ENCODE measurements at places on chromosomes 3 and 15.

DNA sequence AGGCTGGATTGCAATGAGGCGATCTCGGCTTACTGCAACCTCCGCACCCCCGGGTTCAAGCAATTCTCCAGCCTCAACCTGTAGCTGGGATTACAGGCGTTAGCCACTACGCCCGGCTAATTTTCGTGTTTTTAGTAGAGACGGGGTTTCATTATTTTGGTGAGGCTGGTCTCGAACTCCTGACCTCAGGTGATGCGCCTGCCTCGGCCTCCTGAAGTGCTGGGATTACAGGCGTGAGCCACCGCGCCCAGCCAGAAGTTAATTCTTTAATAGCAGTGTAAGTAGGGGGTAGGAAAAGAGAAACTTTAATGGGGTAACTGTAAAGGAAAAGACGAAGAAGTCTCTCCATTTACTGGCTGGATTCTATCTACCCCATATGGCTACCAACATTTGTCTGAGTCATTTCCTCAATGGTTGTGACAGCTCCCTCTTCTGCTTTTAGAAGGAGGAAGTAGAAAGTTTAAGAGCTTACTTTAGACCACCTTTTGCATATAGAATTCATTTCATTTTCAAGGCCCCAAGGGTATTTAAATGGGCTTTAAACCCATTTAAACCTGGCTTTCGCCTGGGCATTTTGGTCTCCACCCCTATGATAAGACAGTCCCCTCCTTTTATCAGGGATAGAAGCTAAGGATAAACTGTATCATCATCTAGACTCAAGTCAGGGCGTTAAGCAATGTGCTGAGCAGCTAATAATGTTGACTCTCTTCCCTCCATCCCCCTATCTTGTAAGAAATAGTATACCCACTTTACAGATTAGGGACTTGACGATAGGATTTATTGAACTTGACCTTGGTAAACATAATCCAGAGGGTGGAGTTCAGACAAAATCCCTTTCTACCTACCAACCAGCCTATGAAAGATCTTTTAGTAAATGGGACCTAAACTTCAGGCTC lies 1.1 kb upstream of the CDV3 start:
- no peak for DNase-seq

- DNase-seq: no peak
Measured at GRCh38 chr15:32763295-32763694, 45.5 kb downstream of the GREM1 start.

DNA sequence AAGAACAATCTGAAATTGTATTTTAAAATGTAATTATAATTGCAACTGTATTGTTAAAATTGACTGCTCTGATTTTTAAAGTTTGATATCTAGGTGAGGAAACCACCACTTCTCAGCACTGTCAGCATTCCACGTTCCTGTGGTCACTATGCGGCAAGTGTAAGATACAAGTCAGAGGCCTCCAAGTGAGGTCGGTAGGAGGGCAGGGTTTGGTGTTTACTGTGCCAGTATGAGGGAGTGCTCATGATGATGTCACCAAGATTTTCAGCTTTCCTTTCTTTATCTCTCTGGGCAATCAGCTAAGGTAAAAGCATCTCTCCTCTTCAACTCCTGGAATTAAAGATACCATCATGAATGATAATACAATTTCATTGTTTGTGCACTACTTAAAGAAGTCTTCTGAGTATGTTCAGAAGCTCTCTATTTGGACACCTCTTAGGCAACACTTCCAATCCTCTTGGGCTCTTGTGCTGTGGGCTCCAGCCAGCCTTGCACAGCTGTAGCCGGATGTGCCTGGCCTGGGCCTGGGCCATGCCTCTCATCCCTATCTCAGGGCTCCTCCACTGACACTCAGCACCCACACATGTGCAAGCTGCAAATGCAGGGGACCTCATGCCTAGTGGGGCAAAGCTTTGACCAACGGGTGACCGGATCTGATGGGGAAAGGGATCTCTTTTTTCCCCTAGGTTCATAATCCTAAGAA lies 42.9 kb downstream of the CCR3 start:
- DNase-seq: peak; percentile 38

DNA sequence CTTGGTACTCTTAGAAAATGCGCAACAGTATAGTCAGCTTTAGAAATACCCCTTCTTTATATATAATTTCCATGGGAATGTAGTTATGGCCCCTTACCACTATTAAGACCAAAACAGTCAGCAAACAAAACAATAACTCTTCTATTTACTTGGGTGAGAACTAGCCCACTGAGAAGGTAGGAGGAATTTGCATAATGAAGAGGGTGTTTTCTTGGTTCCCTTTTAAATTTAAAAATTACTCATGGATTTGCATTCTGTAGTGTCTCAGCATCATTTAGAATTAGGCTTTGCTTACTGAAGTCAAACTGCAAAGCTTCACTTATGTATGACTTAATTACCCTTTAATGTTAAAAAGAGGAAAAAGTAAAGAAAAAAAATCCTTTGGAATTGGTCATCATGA lies 350.8 kb downstream of the PTPRG start:
- DNase-seq: no peak

GRCh38 chr3:111539351-111540331 lies 2.4 kb upstream of the CD96 start:
- DNase-seq: peak; percentile 34

DNA sequence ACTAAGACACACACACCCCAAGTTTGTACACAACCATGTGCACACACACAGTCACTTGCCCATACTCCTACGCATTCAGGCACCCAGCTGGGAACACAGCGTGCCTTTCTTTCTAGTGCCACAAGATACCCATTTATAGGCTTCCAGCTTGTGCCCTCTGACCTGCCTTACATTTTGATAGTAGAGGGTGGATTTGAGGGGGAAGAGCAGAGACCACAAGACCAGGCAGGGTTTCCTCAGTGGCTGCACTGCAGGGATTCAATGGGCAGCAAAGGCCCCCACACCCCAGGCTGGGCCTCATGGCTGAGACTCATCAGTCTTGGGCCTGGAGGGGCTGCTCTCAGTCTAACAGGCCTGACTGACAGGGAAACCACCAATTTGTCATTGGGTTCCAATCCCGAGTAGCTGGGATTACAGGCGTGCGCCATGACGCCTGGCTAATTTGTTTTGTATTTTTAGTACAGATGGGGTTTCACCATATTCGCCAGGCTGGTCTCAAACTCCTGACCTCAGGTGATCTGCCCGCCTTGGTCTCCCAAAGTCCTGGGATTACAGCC lies 18.8 kb upstream of the ANKDD1A start:
- DNase-seq: no peak

DNA sequence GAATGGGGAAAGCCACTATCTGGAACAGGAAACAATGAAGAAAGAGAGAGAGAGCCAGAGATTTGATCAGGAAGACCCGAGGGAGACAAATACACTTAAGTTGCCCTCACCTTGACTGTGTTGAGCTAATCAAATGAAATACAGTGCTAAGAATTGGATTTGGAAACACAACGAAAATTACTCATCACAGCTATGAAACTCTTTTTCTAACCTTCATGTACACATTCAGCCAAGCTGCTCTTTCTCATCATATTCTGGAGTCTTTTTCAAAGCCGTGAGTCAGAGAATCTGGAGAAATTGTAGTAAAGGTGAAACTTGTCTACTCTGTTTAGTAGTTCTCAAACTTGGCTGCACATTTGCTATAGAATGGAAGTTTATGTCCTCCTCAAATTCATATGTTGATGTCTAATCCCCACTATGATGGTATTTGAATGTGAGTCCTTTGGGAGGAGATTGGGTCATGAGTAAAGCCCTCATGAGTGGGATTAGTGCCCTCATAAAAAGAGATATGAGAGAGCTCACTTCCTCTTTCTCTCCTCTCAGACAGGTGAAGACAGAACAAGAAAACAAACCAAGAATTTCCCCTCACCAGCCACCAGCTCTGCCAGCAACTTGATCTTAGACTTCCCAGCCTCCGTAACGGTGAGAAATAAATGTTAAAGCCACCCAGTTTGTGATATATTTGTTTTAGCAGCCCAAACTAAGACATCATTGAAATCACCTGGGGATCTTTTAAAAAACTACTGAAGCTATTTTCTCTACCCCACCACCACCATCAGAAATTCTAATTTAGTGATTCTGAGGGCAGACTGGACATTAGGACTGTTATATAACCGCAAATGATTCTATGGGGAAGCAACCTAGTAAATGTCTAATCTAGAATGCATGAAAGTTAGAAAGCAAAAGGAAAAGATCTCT lies 143.6 kb upstream of the GRM7 start:
- no peak for DNase-seq

GRCh38 chr3:194872669-194872977 lies 186.9 kb downstream of the FAM43A start:
- no peak for DNase-seq

- no peak for DNase-seq
Measured at GRCh38 chr3:157128771-157129681, 30.9 kb downstream of the CCNL1 start.

- DNase-seq: no peak
Measured at GRCh38 chr3:19749448-19750017, 184.5 kb downstream of the EFHB start.

GRCh38 chr3:25520926-25521559 lies 93.0 kb downstream of the RARB start:
- DNase-seq: no peak

DNA sequence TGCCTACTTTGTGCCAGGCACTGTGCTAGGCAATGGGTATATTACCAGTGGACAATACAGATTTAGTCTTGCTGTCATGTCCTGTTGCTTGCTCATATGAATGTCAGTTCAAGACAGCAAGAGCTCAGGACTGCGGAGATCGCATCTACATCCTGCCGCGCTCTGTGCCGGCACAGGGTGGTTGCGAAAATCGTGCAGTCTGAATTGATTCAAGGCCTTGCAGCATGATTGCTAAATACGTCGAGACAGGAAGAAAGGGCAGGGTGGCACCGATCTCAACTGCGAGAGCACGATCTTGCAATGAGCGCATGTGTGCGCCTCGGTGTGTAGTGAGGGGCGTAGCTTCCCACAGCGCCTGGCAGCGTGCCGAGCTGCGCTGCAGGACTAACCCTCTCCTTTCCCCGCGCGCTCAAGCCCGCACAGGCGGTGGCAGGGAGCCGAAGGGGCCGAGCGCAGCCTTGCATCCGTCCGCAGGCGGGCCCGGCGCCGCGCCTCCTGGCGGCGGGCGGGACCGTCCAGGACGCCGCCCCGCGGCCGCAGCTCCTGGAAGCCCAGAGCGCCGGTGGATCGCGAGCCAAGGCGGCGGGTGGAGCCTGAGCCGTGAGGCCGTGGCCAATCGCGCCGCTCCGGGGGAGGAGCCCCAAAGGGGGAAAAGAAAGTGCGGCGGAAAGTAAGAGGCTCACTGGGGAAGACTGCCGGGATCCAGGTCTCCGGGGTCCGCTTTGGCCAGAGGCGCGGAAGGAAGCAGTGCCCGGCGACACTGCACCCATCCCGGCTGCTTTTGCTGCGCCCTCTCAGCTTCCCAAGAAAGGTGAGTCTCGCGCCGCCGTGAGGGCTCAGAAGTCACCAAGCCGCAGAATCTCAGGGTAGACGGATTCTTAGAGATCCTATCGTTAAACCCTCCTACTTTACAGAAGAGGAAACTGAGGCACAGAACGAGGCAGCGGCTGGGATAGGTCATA lies at the start of gene IL1RAP:
IL1RAP (plus strand) TSS at position 677 of the 962 bp plus-strand sequence. CDS start 50,205 bp downstream, outside the sequence.
- peak; percentile 75 for DNase-seq

DNA sequence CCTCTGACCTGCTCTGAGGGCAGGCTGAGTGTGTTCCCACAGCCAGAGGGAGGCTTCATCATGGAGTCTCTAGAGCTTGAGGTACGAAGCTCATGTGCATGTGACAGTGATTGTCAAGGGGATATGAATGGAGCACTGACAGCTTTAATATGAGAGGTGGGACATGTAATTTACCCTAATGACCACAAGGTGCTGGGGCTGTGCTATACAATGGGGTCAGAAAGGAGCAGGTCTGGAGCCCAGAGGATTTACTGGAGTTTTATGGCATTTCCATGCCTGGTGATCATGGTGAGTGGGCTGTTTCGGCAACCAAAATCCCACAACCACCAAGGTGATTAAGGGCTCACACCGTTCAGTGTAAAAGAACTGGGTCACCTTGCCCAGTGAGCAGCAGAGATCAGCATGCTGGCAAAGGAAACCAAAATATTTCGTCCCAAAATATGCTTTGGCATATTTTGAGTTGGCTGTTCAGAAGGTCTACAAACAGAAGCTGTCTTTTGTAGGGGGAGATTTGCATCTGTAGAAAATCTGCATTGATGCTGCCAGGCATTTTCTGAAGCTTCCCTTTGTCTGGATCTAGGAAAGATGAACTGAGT lies 40.1 kb upstream of the RASGRF1 start:
- DNase-seq: no peak

DNA sequence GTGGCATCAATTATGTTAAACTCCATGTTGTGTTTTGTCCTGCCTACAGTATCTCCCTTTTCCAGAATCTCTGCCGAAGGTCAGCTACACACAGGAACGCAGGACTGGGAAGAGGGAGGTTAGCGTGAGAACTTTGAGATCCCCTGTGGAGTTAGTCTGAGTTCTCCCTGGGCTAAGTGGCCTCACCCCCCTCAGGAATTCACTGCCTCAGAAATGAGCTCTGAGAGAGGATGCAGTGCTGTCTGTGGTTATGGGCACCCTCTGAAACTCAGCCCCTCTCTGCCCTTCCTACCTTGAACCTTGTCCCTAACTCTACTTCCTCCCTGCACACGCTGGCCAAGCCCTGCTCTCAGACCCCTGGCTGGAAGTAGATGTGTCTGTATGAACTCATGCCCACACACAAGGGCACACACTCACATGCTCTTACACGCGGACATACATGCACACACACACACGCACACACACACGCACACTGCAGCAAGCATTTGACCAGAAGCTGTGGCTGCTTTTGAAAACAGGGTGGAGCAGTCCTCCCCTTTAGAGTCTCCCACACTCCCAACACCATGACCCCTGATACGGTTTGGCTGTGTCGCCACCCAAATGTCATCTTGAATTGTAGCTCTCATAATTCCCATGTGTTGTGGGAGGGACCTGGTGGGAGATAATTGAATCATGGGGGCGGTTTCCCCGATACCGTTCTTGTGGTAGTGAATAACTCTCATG lies 5.3 kb upstream of the VIPR1 start:
- no peak for DNase-seq

- DNase-seq: no peak
Measured at GRCh38 chr3:53571264-53571663, 76.9 kb downstream of the CACNA1D start.

DNA sequence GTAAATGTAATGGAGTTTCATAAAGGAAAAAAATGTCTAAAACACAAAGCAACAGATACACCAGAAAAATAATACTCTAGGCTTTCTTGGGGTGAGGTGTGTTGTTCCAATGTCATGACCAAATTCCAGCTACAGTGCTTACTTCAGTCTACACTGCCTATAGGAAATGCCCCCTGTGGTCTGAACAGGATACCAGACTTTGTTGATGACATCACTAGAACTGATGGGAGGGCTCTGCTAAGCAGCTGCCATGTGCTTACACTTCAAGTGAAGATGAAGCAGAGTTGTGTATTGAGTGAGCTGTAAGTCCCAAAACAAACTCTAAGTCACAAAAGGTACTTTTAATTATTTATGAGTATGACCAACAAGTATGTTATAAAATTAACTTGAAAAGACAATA lies 456.1 kb upstream of the IL12A start:
- no peak for DNase-seq

DNA sequence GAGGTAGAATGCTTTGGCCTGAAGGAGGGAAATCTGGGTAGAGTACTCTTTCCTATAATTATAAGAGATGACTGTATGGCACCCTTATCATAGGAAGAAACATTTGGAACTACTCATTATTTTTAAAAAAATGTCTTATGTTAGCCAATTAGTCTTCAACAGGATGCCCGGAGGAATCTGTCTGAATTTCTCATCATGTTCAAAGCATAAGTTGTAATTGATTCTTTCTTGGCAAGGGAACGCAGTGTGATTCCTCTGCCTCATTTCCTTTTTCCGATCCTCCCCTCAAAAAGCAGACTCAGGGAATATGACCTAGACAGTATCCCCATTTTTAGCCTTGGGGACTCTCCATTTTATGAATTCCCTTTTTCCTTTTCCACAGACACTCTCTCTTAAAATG lies 165.1 kb downstream of the IL5RA start:
- no peak for DNase-seq
